ENCODE measurements at places on chromosomes 11 and 22.

GRCh38 chr11:129636926-129637325, 178.7 kb upstream of the TMEM45B start:
- no peak for DNase-seq

DNA sequence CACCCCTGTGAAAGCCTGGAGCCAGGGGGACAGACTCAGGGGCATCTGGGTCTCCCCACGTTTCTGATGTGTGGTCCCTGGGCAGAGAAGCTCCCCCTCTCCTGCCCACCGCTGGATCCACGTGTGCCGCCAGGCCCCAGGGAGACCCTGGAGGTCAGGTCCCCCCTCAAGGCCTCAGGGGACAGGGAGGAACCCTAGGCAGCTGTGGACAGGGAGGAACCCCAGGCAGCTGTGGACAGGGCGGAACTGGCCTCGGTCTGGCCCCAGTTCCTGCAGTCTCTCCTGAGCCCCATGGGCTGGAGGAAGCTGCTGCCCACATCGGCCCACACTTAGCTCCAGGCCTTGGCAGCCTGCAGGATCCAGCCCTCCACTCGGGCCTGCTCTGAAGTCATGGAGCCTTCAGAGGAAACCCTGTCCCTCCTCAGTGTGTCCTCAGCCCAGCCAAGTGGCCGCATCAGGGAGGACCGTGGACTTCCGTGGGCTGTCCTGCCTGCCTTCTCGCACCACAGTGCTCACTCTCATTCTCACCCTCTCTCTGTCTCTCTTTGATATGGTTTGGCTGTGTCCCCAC, 127.7 kb downstream of the BRD1 start:
- no peak for DNase-seq

GRCh38 chr11:91756829-91757480, 467.7 kb upstream of the FAT3 start:
- no peak for DNase-seq

DNA sequence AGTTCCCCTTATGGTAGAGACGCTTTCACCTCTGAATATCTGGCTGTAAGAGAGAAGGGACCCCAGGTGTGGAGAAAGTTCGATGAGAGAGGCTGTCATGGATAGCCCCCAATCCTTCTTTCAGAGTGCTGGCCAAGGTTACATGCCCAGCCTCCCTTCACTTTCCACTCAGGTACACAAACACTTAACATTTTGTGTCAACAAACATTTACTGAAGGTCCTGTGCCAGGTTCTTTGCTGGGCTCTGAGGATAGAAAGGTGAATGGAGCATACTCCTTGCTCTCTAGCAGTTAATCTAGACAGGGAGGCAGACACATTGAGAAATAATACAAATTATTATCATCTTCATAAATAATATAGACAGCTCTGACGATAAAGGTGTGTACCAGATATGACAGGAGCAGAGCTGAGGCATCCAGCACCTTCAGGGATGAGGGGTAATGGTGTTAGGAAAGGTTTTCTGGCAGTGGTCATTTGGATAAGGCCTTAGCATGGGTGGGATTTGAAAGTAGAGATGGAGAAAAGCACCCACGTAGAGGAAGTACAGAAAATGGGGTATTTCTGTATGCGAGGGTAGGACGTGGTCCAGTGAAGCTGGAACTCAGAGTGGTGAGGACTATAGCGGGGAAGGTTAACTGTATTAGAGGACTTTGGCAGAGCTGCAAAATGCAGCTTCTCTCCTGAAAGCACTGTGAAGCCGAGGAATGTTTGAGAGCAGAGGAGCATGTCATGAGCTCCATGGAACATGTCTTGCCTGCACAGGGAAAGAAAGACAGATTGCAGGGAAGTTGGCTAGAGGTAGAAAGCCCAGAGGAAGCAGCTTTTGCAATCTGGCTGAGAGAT, 19.6 kb downstream of the PPFIBP2 start:
- DNase-seq, result no peak

GRCh38 chr22:28604966-28605761, 74.5 kb downstream of the TTC28 start:
- DNase-seq, result no peak

DNA sequence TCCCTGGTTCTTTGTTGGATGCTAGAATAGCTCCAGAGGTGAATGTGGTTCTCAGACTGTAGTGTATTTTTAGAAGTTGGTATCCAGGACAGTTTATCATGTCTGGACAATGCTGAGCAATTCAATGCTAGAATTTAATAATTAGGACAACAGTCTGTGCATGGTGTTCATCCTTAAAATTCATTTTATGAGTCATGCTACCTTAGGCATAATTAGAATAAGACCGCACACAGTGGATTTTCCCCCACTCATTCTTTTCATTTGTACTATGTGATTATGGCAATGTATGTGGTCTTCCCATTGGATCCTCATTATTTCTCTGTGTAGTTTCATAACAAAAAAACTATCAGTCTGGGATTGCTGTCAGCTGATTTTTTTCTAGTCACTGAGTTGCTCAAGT, 196.7 kb downstream of the ARHGAP42 start:
- no peak for DNase-seq

- DNase-seq, result no peak
Observed at GRCh38 chr11:109275931-109276330, 146.1 kb upstream of the C11orf87 start.

DNA sequence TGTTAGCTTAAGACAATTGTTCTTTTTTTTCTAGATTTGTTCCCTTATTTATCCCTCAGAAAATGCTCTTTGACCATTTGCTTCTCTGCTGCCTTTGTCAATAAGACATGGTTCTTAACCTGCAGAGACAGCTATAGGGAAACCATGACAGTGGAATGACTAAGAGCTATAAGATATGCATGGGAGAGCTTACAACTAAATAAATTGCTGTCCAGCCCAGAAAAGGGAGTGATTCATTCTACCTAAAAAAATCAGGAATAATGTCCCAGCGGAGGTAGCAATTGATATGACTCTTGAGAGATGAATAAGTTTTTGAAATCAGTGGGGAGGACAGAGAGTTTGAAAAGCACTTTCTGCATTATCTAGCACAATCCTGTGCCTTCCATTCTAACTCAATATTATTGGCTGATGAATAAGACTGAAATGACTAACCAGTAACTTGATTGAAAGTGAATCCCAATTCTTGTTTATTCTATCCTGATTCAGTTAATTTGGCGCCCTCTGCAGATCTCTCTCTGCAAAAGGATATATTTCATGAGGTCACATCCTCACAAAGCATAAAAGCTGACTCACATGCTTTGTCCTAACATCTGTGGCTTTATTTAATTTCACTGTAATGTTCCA, 680.5 kb upstream of the API5 start:
- peak; percentile 7 for DNase-seq

DNA sequence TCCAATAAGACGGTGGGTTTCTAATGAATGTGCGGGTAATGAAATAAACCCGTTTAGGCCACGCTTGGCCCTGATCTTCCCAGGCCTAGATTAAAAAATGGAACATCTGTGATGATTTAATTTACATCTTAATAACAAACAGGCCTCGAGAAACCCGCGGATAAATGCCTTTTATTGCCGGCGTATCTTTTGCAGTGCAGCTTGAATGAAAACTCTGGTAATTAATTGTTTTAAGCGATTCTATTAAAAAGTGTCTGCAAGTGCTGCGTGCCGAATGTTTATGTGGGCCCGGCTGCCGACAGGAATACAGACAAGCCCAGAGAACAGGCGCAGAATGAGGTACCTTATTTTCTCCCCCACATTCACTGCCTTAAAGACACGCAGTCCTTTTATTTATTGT, 420.7 kb downstream of the MN1 start:
- no peak for DNase-seq

DNA sequence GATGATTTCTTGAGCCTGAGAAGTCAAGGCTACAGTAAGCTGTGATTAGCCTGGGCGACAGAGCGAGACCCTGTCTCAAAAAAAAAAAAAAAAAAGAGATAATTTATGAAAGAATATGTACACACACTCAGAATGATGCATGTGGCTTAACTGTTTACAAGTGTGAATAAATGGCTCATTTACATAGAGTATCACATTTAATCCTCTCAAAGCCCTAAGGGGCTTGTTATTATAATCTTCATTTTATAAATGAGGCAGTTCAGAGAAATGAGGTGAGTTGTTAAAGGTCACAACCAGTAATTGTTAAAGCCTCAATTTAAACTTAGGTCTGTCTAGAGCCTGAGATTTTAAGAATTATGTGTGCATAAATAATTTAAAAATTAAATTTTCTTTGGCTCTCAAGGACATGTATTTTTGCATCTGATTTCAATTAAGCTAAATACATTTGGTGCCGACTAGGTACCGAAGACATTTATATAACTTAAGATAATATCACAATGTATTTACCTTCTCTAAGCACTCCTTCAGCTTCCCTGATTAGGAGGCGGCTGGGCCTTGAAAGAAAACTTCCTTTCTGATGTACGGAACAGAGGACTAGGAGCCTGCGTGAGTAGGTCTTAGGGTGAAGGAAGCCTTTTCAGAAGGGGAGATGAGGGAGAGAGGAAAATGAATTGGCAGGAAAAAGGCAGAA, 28.5 kb upstream of the DDX6 start:
- DNase-seq, result no peak

- DNase-seq, result no peak
Observed at GRCh38 chr11:80621871-80622270, 1181.0 kb upstream of the TENM4 start.

- no peak for DNase-seq
Observed at GRCh38 chr11:102573851-102574250, 43.3 kb upstream of the MMP7 start.

DNA sequence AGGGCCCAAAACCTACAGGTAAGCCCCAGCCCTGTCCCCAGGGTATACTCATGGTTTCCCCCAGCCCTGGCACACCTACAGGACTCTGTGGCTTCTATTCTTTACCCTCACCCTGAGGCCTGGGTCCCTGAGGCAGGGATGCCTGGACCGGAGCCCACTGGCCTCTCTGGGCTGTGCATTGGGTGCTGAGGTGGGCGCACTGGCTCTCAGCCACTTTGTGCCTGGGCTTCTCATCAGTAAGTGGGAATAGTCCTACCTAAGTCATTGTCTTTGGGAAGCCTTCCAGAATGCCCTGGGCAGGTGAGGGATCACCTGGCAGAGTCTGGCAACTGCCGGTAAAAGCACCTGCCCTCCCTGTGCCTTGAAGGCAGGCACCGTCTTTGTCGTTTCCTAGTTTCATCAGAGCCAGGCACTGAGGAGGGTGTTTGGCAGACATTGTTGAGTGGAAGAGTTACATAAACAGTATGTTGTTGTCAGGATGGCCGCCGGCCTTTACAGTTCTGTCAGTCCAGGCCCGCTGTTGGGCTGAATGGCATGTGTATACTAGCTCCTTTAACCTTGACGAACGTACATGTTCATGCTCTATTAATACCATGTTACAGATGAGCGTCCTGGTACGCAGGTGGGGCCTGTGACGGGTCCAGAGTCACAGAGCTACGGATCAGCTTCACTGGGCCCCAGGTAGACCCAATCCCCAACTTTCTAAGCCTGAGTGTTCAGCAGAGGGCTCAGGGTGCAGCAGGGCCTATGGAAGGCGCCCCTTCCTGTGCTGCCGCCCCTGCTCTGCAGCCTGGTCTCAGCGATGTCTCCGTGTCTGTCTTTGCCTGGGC, 23.0 kb downstream of the SHANK3 start:
- no peak for DNase-seq

GRCh38 chr11:4460151-4460550, 11.1 kb downstream of the OR52K2 start:
- DNase-seq, result no peak

Measured in adipocyte (in vitro differentiated cells).